ENCODE measurements at places on chromosomes 3 and 15.

- DNase-seq: no peak
These were observed 411.1 kb downstream of the SOX2 start for GRCh38 chr3:182122779-182123178.

GRCh38 chr15:57237301-57237642 lies 139.0 kb upstream of the CGNL1 start:
- no peak for DNase-seq

DNA sequence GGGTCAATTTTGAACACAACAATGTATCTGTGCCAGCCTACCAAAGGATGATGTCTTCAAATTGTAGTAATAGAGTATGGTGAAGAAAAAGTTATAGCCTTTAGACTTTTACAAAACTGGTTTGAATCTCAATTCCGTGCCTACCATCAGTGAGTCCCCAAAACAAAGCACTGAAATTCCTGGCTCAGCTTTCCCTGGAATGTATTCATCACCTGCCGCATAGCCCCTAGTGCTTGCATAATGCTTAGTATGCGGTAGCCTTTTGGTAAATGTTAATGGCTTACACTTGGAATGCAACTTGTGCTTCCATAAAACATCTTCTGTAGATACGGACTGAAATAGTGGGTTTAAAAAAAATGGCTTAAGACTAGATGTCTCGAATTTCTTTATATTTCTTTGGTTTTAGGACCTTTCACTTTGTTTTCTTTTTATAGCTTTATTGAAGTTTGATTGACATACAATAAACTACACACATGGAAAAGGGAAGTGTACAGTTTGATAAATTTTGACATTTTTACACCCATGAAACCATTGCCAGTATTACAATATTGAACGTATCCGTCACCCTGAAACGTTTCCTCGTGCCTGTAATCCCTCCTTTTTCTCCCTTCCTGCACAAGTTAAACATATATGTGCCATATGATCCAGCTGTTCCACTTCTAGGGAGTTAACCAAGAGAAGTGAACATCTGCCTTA lies 12.1 kb downstream of the SACM1L start:
- DNase-seq: no peak

DNA sequence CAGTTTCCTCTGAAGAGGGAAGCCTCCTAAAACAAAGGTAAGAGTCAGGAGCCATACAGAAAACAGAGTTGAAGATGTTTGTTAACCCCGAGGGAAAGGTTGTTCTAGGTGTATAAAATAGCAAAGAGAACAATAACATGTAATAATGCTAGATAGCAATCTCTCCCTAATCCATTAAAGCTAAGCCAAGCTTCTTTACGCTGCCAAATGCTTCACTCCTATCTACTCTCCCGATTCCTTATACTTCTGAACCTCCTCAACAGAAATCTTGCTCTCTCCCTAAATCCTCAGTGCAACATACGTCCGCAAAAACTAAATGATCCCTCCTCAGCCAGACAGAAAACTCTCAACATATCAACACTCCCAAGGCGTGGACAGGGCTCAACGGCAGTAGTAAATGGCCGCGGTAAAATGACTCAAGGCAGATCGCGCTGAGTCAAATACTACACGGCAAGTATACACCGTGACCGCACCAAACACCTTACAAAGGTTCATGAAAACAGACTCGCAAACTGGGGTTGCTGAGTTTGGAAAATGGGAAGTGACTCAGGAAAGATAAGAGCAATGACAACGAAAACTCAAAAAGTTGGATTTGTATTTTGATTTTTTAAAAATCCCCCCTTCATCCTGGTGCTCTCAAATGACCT lies 682 bp downstream of the CLDND1 start:
- peak; percentile 63 for DNase-seq

GRCh38 chr3:188021502-188022040 lies 132.4 kb upstream of the LPP start:
- DNase-seq: no peak

DNA sequence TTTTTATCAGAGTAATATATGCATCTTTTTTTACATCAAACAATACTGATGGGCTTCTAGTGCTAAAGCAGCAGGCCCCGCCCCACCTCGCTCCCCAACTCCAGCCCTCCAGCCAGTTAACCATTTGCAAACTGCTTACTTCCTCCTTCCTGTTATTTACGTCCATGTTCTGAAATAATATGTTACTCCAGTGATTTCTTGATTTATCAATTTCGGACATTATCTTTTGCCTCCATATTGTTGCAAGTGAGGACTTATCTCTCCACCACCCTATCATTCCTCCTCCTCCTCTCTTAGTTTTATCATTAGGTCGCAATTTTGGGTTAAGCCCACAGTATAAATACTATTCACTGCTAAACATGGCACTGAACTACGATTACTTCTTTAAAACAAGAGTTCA lies 39.5 kb downstream of the ZNF710 start:
- DNase-seq: no peak

GRCh38 chr3:196547067-196547466 lies 21.3 kb downstream of the WDR53 start:
- DNase-seq: peak; percentile 32

DNA sequence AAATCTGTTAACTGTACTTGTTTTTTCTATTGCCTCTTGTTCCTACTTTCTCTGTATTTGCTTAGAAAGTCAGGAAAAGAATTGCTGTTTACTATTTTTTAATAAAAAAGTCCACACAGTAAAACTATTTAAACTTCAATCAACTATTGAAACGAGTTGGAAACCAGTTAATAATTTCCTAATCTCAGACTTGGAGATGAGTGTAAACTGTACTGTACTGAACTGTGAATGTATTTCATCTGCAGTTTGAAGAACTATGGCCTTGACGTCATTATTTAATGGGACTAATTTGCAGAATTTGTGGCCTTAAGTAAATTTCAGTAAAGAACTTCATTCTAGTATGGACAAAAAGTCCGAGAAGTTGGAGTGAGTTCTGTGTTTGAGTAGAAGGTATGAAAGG lies 89.1 kb downstream of the LRRC28 start:
- no peak for DNase-seq

DNA sequence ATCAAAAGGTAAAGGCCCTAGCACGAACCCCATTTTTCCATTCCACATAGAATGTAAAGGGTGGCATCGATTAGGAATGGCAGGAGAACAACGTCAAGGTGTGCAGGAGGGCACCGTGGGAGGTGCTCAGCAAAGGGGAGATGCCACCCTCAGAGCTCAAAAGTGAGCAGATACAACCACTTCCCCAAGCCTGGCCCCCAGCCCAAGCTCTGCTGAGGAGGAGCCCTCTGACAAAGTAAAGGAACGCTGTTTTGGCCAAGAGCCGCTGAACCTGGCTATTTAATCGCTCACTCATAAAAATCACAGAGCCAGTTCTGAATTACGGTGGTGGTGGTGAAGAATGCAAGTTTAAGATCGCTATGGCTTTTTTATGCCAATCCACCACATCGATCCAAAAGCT lies 12.4 kb downstream of the GNB5 start:
- DNase-seq: no peak

DNA sequence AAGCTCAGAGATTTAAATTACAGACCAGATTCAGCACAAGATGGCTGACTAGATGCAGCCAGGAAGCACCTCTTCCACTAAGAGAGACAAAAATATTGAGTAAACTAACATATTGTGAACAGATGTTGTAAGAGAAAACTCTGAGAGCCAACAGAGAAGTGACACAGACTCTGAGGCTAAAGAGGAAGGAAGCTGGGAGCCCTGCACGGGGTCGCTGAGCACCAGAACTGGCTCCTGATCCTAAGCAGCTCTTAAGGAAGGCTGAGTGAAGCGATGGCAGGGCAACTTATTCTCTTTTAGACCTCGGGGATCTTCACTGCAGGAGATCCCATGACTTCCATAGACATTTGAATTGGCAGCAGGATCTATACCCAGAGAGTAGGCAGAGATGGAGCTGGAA lies 578.0 kb upstream of the GRM7 start:
- no peak for DNase-seq

GRCh38 chr3:38740537-38740936 lies 75.5 kb downstream of the SCN10A start:
- no peak for DNase-seq

DNA sequence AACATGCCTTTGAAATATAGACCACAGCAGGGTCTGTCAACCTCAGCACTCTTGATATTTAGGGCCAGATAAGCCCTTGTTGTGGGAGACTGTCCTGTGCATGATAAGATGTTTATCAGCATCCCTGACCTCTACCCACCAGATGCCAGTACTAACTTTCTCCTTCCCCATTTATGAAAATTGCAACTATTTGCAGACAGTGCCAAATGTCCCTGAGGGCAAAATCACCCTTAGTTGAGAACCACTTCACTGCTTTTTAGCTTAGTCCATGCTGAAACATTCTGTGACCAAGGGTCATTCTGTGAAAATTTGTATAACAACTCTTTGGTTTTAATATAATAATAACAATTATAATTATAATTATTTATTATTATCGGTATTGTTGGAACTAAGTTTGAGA lies 1032.4 kb downstream of the MCTP2 start:
- no peak for DNase-seq

DNA sequence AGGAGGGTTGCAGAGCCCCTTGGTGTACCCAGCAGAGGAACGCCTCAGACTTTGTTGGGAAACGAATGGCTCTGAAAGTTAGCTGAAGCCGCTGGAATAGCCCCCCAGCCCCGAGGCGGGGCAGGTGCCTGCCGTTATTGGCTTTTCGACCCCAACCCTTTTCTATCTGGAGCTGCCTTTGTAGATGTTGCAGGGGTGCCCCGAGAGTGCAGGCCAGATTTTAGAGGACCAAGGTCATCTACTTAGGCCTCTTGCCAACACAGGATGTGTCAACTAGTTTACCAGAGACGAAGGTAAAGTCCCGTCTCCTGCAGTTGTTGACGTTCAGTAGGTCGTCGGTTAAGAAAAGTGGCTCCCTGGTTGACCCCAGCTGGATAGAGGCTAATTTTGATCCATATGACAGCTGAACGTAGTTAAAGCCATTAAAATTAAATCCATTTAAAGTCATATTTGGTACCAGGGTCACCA lies 579 bp upstream of the UBE3A start:
- no peak for DNase-seq
